ENCODE measurements at places on chromosomes 4 and X.

- DNase-seq = no peak
These were observed 22.3 kb downstream of the MORF4L2 start for GRCh38 chrX:103663981-103664762.

- no peak for DNase-seq
These were observed 5.3 kb downstream of the CRMP1 start for GRCh38 chr4:5887361-5888221.

DNA sequence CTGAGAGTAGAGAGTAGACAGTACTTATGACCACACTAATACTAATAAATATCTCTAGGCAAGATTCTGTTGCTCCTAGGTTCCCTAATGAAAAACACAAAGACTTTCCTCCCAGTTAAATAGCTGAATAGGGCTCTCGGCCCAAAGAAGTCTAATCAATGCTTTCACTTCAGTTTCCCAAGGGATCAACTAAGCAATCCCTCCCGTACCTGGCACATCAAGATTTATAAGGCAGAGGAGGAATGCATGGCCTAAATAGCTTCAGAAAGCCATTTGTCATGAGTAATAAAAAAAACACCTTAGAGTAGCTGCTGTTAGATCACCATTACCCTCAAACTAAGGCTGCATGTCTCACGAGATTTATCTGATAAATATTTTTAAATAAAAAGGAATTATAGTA, 56.8 kb upstream of the EXOC1L start:
- DNase-seq = no peak

GRCh38 chr4:61406677-61407076, 206.6 kb downstream of the ADGRL3 start:
- DNase-seq = no peak

GRCh38 chr4:22986262-22986661, 293.5 kb downstream of the GBA3 start:
- DNase-seq = no peak

GRCh38 chr4:17029964-17030363, 131.5 kb upstream of the LDB2 start:
- DNase-seq = no peak

DNA sequence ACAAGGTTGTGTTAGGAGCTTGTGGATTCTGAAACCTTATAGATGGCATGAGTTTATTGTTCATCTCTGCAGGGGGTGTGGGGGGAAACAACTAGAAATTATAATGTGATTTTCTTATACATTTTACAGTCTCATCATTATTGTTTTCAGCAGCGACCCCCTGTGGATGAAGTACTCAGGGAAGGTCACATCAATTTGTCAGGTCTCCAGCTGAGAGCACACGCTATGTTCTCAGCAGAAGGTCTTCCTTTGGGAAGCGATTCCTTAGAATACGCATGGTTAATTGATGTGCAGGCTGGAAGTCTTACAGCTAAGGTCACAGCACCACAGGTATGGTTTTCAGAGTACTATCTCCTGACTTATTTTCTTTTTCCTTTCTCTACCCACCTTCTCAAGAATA, 72.2 kb downstream of the BLTP1 start:
- DNase-seq = no peak

DNA sequence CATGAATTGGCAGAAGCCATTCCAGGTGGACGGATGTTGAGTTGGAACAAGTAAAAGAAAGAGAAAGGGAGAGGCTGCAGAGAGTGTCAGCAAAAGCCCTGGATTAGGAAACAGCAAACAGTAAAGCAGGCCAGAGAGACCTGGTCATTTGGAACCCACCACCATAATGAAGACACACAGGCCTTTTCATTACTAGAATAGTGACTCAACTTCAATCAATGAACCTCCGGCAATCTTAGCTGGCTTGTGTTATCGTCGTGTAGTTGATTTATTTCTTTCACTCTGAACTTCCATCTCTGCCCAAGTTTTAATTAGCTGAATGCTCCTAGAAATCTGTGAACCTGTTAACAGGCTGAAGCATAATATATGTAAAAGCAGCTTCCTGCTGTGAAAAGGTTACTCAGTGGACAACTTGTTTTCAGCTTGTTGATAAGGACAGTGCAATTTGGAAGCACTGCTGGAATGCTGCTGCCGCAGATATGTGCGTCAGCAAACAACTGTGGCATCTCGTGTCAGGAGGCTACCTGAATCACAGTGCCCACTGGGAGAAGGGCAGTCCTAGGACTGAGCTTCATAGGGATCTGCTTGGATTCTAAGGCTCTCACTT, 68.8 kb downstream of the SPANXN4 start:
- no peak for DNase-seq

DNA sequence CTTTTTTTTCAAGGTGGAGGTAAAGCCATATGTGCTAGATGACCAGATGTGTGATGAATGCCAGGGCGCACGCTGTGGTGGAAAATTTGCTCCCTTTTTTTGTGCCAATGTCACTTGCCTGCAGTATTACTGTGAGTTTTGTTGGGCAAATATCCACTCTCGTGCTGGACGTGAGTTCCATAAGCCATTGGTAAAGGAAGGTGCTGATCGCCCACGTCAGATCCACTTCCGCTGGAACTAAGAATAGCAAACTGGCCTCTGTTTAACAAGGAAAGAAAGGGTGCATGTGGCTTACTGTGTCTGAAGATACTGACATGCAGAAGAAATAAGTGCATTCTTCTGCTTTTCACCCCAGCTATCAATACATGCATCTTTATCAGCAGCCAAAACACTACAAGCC, 63.9 kb downstream of the CPEB2 start:
- DNase-seq = no peak

- DNase-seq = no peak
These were observed 385 bp downstream of the LYAR start for GRCh38 chr4:4289597-4289940.

GRCh38 chrX:85381602-85382001, 2.1 kb upstream of the POF1B start:
- DNase-seq = no peak

GRCh38 chrX:115047715-115048114, 30.3 kb upstream of the IL13RA2 start:
- no peak for DNase-seq

DNA sequence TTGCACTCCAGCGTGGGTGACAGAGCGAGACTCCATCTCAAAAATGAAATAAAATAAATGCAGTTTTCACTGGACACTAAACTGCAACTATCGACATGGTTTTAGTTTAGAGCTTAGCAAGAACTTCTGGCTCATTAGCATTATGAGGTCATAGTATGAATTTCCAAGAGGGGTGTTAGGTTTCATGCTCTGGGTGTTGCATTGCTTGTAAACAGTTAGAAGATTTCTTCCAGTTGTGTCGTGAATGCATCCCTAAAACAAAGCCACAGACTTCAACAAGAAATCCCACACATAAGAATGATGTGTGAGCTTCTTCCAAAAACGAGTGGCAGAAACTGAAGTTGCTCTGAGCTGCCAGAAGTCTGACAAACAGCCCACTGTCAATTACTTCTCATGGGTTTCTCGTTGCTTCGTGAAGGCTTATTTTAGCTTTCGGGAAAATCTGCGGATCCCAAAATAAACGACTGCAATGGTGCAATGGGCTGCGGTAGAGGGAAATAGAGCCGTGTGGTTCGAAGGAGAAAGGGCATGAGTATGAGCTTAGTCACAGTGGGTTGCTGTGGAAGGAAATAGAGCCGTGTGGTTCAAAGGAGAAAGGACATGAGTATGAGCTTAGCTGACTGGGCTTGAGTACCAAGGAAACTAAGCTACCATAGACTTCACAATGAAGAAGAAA, 354.9 kb downstream of the DHRSX start:
- no peak for DNase-seq
